Heart right ventricle (tissue), 16 donors: ENCODE measurements at places on chromosomes 13 and 19. TPM values are rescaled to one million over a fixed set of nuclear protein-coding genes. Genes with fewer than 3 reads are reported as not detected.

The ZNF587 gene
- 4.2 TPM for polyA plus RNA-seq

The FRY gene
- polyA plus RNA-seq: 24.9 TPM

The SYCN gene
- polyA plus RNA-seq: not detected

The TLE2 gene
- 35.9 TPM for polyA plus RNA-seq

The ZNF730 gene
- polyA plus RNA-seq: not detected

- no peak for DNase-seq
Measured at GRCh38 chr13:94640721-94641120, 39.1 kb downstream of the GPR180 start.

DNA sequence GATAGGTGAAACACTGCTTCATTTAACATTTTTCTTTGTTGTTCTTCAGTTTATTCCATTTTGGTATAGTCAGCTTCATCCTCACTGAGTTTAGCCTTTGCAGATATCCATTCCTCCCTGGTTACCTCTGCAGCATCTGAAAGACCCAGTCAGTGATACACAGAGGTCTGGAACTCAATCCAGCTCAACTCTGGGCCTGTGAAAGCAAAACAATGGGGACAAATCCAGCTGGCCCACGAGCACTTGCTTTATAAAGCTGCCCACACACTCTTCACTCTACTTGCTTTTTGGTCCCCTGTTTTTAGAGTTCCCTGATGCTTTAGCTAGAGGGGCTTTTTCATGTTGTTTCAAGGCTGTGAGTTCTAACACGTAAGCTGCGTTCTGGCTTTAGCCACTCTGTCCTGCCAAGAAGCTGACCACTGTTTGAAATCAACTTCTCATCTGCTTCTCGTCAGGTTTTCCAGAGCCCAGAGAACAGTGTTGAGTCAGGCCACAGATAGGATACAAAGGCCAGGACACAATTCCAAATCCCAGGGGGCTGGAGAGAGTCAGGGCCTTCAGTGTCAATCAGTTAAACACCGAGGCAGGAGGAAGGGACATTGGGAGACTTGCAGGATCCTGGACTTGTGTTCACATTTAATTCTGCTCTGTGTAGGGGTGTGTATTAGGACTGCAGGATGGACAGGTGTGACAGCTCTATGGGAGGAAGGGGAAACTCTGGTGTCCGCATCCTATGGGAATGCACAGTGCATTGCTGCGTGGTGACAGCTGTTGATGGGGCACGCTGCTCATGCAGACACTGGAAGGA, 83.5 kb upstream of the RNF113B start:
- DNase-seq: no peak

GRCh38 chr19:49875857-49876421, 1.2 kb downstream of the AKT1S1 start:
- peak; percentile 72 for DNase-seq

DNA sequence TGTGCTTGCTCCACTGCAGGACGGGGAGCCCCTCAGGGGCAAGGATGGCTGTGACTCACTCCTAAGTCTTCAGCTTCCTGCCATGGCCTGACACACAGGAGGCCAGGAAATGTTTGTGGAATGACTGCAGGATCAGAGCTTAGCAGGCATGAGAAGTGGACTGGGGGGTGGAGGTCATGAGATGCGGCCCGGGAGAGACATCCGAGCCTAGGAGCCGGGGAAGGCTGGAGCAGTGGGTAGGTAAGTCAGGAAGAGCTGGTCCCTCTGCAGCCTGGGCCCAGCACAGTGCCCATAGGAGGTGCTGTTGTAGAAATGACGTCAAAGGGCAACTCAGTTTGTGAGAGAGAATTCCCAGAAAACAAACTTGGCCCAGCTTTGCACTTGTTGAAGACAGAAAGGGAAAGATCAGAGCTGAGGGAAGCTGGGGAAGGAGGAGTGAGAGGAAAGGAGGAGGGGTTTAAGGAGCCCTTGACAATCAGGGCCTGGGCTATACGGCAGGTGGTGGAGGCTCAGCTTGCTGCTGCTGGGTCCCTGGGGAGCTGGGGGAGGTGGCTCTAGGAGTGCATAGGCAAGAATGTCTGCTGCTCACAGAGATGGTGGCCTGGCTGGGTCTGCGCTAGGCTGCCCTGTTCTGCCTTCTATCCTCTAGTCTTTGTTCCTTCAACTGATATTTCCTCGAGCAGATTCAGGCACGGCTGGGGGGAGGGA, 18.5 kb downstream of the POU2F2 start:
- DNase-seq: no peak

- DNase-seq: no peak
Measured at GRCh38 chr13:46179969-46180763, 1.8 kb downstream of the LCP1 start.

- no peak for DNase-seq
Measured at GRCh38 chr13:53121131-53121773, 92.6 kb downstream of the OLFM4 start.

DNA sequence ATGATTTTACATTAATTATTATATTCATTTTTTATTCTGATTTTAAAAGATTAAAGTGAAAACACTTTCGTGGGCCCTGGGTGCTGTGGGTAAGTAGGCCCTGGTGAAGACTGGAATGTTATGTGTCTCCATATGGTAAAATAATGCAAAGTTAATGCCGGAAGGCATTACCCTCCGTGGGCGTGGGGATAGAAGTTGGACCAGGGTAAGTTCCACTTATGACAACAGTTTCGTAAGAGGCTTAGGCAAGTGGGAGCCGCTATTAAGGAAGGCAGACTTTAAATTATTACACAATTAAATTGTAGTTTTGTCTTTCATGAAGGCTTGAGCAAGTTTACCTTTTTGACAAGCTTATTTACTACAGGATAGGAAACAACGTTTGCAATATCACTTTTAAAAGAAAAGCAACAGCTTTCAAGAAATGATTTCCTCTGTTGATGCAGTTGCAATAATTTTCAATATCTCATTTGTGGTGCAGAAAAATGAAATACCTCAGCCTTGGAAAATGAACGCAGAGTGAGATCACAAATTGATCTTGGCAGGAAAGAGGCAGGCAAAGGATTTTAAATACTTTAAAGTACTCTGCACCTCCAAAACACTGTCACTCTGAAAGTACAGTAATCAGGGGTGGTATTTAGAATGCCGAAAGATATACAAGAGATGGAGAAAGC, 310.6 kb downstream of the DCT start:
- DNase-seq: no peak

DNA sequence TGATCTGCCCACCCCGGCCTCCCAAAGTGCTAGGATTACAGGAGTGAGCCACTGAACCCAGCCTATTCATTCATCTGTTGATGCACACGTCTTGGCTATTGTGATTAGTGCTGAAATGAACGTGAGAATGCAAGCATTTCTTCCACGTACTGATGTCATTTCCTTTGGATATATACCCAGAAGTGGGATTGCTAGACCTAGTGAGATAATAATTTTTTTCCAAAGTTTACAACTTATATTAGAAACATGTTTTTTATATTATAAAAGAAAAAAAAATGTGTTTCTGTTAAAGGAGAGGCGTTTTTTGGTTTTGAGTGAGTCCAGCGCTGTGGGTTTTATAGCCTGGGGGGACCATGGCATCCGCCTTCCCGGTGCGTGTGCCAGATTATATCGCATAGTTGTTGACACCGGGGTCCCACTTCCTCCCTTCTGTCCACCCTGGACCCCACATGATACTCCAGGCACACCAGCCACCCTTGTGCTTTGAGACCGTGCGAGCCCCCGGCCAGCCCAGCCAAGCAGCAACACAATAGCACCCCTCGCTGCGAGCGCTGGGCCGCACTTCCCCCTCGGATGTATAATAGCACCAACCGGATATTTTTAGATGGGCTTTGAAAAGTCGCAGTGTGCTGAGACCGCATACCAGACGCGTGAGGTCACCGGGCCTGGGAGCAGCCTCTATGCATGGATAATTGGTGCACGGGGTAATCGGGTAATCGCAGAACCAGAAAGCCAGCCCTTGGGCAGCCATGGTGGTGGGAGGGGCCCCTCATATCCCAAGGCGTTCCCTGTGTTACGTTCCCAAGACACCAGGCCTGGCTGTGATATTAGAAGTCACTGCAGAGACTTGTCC, 59.6 kb downstream of the MYO9B start:
- peak; percentile 97 for DNase-seq

GRCh38 chr19:33117501-33117900, 14.4 kb upstream of the WDR88 start:
- no peak for DNase-seq

DNA sequence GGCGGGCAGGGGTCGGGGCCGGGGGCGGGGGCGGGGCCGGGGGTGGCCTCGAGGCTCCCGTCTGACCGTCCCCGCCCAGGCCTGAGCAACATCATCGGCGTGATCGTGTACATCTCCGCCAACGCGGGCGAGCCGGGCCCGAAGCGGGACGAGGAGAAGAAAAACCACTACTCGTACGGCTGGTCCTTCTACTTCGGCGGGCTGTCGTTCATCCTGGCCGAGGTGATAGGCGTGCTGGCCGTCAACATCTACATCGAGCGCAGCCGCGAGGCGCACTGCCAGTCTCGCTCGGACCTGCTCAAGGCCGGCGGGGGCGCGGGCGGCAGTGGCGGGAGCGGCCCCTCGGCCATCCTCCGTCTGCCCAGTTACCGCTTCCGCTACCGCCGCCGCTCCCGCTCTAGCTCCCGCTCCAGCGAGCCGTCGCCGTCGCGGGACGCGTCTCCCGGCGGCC, 9.4 kb upstream of the CACNG6 start:
- no peak for DNase-seq
